ENCODE measurements at places on chromosomes 16 and 17.
A peak's percentile ranks its signal among the peaks of the same experiment; 100 is the strongest.

DNA sequence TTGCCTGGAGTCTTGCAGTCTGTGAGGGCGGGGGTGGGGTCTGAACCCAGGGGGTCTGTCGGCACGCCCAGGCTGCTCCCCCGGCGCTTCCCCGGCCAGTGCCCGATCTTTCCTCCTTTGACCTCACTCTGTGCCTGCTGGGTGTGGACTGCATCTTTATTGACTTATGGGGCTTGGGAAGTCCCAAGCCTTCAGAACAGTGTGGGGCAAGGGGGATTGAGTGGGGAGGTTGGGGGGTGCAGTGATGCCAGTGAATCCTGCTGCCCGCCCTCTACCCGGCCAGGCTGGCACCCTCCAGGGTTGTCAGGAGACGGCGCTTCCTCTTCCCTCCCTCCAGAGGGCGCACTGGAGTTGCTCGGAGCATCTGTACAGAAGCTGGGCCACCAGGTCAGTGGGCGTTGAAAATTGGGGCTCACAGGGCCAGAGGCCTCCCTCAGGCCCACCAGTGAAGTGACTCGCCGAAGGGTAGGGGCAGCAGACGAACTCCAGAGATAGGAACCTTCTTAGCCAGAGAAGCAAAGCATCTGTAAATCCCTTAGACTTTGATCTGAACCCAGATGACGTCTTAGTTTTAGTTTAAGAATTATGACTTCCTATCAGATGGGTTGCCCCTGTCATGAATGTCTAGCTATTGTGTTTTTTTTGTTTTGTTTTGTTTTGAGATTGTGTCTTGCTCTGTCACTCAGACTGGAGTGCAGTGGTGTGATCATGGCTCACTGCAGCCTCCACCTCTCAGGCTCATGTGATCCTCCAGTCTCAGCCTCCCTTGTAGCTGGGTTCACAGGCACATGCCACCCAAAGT is 184.8 kb upstream of the CIBAR2 start:
- DNase-seq, result peak; percentile 36

DNA sequence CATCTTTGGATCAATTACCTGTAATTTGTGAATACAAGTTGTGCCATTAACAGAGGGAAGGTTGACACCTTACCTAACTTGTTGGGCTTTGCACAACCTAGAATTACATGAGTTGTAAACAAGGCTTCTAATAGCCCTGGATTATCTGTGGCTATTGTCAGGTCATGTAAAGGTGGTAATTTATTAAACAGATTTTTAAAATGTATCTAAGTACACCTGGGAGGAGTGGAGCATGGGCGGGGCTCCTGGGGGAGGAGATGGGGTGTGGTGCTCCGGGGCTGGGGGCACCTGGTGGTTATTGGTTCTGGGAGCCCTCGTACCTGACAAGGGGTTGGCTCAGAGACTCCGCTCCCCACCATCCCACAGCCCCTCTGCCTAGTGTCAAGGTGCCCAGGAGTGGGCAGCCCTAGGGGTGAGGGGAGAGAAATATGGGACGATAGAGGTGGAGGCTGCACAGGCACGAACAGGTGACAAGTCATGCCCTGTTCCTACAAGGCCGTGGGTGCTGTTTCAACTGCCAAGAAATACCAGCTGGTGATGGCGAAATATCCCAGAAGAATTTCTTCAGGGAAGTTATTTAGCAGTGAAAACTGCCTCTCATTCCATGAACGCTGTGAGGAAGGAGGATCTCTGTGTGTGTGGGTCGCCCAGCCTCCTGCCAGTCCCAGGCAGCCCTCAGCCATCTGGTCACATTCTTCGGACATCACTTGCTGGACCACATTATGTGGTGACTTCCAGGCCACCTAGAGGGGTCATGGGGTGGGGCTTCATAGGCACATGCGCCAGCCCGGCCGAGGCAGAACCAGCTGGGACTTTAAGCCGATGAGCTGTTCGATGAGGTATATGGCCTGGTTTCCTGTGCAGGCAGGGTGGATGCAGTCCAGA is 55.5 kb upstream of the IRX3 start:
- no peak for DNase-seq

GRCh38 chr17:67518876-67519275 is 141.8 kb downstream of the PITPNC1 start:
- no peak for DNase-seq

DNA sequence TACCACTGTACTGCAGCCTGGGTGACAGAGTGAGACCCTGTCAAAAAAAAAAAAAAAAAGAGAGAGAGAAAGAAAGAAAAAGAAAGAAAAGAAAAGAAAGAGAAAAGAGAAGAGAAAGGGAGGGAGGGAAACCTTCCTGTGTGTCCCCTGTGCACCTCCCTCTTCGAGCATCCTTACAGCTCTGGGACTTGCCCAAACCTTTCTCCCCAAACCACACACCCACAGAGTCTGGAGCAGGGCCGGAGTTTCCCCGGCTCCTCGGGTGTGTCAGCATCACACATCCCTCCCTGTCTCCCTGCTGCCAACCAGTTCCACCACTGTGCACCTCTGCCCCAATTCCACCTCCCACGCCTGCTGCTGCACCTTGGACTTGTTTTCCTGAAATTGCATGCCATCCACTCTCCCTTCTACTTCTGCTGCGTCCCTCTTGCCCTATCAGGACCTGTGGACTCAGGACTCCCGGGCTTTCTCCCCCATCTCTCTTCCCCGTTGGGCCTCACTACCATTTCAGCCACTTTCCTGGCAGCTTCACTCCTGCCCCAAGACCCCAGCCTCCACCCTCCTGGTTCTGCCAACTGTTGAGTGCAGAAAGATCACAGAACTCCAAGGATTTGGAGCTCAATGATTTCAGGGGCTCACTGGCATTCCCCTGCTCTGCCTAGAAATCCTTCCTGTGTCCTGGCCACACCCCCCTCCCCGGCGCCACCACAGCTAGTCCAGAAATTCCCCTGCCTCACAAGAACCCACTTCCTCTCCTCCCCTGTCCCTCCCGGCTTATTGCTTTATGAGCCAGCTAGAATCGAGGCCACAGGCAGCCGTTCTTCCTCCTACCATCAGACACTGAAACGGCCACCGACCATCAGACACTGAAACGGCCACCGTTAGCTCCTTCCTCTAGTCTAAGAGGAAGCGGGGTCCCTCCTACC is 3.7 kb upstream of the CDK3 start:
- DNase-seq, result peak; percentile 22

- DNase-seq, result no peak
These were observed 39.1 kb downstream of the CENPV start for GRCh38 chr17:16314189-16314588.

DNA sequence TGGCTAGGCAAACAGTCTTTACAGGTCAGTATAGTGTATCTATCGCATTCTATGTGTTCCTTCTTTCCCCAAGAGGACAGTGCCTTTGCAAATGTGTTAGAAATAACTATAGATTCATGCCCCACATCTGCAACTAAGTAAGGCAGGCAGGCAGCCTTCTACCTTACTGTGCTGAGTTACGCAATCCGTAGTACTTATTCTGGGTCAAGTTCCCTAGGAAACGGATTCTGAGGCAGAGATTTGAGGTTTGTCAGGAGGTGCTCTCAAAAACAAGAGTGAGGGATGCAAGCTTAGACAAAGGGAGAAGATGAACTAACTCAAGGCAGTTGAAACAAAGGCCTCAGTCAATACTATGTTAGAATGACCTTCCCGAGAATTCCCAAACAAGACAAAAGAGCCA is 12.7 kb upstream of the ANKFY1 start:
- DNase-seq, result no peak

DNA sequence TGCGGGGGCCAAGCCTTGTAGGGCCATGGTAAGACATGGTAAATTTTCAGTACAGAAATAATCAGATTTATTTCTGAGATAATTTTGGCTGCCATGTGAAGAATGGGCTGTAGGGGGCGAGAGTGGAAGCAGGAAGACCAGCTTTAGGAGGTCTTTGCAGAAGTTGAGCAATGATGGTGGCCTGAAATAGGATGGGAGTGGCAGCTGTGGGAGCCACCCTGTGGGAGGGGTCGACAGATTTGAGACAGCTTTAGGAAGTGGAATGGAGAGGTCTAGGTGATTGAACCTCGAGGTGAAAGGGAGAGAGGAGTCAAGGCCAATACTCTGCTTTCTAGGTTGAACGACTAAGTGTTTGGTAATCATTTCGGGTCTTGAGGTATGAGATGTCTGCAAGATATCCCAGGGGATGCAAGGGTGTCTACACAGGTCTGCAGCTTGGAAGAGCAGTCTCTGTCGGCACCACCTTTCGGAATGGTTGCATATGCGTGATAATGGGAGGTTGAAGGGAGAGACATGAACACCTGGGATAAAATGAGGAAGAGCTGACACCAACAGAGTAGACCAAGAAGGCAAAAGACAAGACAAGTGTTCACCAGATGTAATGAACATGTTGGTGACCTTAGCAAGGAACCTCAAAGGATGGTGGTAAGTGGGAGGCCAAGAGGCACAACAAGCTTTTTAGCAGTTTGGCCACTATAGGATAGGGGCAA is 4.2 kb upstream of the ATXN7L3 start:
- no peak for DNase-seq

GRCh38 chr17:15510361-15510760 is 42.9 kb upstream of the CDRT4 start:
- DNase-seq, result no peak

GRCh38 chr17:57551321-57552079 is 193.6 kb downstream of the CCDC182 start:
- no peak for DNase-seq

DNA sequence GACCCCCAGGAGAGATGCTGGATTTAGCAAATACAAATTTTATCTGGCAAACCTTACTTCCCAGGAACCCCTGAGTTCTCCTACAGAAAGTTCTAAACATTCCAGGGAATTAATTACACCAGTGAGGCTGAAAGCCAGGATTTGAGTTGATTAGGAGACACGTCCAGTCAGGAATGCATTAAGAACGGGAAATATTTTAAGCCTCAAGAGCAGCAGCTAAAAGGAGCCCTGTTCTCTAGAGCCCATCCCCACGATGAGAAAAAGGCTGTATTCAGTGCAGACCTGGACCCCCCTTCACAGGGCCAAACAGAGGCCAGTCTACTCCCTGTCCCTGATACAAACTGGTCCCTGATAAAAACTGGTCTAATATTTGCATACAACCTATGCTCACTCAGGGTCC is 55.0 kb downstream of the VAT1L start:
- no peak for DNase-seq

DNA sequence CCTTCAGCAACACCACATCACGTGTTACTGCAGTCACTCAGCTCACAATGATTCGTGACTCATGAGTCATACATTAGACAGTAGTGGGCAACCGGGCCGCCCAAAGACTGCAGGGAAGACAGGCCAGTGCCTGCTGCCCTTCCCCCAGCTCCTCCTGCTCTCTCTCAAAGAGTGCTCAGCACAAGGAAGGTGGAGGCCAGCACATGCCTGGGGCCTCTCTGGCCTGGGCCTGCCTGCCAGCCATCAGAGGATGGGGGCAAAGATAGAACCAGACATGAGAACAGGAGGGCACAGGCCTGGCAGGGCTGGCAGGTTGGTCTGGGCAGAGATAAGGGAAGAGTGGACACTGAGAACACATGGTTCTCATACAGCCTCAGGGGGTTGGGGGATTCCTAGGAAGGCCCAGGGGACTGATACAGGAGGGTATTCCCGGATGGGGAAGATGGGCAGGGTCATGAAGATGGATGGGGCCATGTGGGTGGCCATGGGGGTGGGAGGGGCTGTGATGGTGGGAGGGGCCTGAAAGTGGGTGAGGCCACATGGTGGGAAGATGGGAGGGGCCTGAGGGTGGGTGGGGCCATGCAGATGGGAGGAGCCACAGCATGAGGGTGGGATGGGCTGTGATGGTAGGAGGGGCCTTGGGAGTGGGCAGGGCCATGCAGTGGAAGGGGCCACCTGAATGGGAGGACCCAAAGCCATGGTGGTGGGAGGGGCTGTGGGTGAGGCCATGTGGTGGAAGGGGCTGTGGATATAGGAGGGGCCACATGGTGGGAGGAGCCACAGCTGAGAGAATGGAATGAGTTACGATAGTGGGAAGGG is 29.0 kb downstream of the KATNB1 start:
- DNase-seq, result no peak

DNA sequence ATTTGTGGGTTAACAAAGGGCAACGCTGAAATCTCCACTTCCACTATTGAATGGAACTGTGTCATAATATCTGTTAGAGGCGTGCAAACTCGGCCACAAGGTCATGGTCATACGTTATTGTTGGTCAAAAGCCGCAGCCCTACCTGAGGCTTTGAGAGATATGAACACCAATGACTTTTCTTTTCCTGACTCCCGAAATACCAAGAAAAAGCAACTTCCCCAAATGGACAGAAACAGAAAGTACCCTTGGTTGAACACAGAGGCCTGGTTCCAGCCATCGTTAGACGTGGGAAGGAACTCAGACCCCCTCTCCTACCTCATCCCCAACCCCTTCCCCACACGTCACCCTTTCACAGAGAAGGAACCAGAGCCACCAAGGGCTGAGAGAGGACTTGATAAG is 1.4 kb upstream of the PIK3R5 start:
- no peak for DNase-seq

DNA sequence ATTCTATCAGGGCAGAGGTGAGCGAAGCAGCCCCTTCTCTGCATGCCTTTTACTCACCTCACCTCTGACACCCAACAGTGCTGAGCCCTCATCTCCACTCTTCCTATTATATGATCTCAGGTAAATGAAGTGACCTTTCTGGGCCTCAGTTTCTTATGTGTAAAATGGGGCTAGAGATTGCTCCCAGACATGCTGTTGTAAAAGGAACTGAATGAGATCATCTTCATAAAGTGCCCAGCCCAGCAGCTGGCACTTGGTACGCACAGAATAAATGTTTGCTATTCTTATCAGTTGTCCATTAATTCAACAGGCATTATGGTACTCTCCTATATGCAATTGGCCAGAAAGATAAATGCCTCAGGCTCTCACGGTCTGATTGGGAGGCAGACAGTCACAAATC is 4.5 kb upstream of the GALK1 start:
- no peak for DNase-seq

DNA sequence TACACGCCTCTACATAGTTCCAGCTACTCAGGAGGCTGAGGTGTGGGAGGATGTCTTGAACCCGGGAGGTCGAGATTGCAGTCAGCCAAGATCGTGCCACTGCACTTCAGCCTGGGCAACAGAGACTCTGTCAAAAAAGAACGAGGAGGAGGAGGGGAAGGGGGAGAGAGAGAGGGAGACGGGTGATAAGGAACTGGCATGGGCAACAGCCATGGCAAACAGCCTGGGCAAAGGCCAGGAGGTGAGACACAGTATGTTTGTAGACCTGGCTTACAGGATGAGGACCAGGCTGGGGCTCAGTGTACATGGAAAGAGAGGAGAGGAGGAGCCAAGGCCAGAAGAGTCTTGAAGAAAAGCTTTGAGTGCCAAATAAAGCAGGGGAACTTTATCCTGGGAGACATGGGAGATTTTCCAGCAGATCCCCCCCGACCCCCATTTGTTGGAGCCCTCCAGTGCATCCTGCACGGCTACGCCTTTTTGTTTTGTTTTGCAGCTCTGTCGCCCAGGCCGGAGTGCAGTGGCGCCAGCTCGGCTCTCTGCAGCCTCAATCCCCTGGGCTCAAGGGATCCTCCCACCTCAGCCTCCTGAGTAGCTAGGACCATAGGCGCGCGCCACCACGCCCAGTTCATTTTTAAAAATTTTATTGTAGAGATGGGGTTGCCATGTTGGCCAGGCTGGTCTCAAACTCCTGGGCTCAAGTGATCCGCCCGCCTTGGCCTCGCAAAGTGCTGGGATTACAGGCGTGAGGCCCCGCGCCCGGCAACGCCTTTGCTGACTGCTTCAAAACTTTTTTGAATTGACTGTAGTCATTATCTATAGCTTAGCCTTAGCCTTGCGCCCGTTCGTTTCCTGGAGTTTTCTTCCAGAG is 1.3 kb upstream of the ALKBH5 start:
- DNase-seq, result no peak
